Kidney epithelial cell (primary cell): ENCODE measurements at places on chromosomes 12 and 14. TPM values are rescaled to one million over a fixed set of nuclear protein-coding genes. Genes with fewer than 3 reads are reported as not detected.
A peak's percentile ranks its signal among the peaks of the same experiment; 100 is the strongest.

- no peak for DNase-seq
Measured at GRCh38 chr14:56811593-56812363, 1.5 kb upstream of the OTX2 start.

The HCAR2 gene
- not detected in 2 replicates for total RNA-seq

GRCh38 chr12:70557583-70558191 is 79.5 kb downstream of the PTPRB start:
- no peak for DNase-seq

- no peak for DNase-seq
Measured at GRCh38 chr12:104533134-104533533, 76.4 kb downstream of the CHST11 start.

DNA sequence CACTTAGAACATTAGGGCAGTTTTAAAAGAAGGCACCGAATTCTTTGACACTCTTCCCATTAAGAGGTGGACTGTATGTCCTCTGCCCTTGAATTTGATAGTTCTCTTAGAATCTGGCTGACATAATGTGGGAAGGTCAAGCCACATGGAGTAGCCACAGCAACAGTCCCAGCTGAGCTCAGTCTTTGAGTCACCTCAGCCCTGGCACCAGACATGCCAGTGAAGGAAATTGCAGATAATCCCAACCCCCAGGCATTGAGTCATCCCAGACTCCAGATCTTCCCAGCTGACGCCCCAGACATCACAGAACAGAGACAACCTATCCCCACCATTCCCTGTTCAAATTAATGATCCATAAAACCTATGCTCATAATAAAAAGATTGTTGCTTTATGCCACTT is 83.4 kb downstream of the GTF2A1 start:
- DNase-seq = peak; percentile 84

The LRRC10 gene
- not detected in 2 replicates for total RNA-seq

The KCNMB4 gene
- total RNA-seq = 1.1 and 1.6 TPM in 2 replicates

The HOXC9 gene
- 12.3 and 15.5 TPM in 2 replicates for total RNA-seq

DNA sequence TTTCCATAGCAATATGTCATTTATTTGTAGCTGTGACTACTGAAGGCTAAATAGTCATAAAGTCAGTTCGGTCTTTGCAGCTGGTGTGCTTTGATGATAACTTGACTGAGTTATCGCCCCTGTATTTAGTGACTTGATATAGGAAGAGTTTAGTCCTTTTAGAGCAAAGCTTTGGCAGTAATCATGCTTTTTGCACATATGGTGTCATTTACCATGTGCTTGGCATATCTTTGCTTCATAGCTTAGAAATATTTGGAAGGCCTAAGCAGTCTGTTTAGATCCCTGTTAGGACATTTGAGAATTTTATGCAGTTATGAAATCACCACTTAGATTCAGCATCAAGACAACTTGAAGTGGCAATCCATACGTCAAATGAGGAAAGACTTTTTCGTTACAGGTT is 31.6 kb downstream of the POLR3B start:
- DNase-seq = no peak
